ENCODE measurements at places on chromosomes 5 and 9.

DNA sequence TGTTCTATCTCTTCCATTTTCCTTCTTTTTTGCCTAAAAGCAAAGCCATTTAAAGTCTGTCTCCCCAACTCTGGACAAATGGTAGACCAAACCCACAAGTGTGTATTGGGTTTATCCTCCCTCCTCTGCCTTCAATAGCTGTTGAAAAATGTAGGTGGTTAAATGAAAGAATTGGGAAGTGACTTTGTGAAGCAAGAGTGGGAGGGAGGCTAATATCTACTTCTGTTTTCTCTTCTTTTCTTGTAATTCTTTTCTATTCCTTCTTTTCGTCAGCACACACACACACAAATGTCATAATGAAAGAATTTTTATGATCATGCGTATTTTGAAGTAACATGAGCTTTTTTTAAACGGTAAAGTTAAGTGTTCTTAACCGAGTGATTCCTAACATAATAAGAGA, 3.8 kb downstream of the CCDC152 start:
- no peak for DNase-seq

GRCh38 chr5:149443210-149443609, 64.1 kb upstream of the IL17B start:
- DNase-seq, result no peak

DNA sequence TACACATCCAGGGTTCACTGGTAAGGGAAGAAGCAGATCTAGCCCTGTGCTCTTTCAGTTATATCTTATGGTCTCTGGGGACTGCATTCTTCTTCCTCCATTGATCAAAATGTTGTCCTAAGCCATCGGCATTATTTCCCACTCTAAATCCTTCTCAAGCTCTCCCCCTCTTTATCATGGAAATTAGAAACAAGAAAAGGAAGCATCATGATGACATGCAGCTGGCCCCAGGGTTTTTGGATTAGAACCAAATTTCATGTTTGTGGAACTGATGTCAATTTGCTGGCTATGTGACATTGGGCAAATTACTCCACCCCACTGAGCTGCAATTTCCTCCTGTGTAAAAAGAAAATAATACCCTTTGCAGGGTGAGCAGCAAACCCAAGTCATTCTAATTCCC, 39.5 kb downstream of the MFAP3 start:
- no peak for DNase-seq

- DNase-seq, result no peak
These were observed 119.2 kb upstream of the FAM120A start for GRCh38 chr9:93332317-93332716.

DNA sequence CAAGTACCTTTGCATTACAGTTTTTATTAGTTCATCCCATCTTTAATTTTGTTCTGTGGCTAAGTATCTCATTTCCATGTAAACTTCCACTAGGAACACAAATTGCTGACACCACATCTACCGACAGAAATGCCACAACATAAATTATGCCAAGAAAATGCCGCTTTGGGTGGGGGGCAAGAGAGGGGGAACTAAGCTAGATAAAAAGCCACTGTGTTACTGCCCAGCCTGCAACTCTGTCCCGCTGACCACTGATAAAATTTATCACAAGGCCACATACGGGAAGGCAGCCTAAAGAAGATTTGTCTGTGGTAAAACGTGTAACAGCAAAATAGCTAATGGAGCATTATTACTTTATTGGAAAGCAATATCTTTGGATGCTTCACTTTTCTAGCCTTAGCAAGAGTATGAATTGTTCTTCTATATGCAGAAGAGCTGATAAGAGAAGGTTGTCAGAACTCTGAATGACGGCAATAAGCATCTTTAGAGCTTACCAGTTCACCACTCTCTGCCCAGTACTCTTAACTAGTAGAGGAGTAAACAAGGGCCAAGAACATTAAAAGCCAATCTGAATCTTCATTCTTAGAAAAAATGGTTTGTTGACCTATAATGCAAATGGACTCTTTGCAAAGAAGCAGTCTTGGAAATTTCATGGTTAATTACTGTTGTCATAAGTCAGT, 172.2 kb upstream of the MEF2C start:
- no peak for DNase-seq

- no peak for DNase-seq
These were observed 603.7 kb downstream of the BNC2 start for GRCh38 chr9:16266648-16267276.

DNA sequence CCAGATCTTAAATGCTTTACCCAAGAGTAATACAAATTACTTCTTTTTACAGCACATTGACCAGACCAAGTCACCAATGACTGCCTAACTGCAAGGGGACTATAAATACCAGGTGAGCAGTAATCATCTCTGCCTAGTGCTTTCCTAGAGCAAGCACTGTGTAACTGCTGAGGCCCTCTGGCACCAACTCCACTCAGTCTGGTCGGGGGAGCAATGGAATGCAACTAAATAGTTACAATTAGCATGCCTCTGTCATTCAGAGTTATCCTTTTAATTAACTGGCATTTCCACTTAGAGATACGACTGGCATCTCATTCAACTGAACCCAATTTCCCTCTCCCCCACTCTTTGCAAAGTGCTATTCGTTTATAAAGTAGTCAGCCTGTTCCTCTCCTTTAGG, 1309.1 kb upstream of the DMAC1 start:
- no peak for DNase-seq

- DNase-seq, result no peak
These were observed 555.5 kb downstream of the CDH9 start for GRCh38 chr5:26482810-26483375.

DNA sequence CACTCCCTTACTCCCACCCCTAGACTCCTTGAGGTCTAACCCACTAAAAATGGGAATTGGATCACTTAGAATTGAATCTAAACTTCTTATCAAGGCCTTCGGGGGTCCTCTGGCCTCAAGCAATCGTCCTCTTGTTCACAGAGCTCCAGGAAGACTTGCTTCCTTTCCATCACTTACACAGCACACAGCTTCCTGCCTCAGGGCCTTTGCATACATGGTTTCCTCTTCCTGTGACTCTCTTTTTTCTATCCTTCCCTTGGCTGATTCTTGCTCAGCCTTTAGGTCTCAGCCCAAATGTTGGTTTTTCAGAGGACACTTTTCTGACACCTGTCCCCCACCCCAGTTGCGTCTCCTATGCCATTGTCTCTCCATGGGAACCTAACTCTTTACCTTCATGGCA, 50.0 kb upstream of the ALDH1B1 start:
- no peak for DNase-seq

DNA sequence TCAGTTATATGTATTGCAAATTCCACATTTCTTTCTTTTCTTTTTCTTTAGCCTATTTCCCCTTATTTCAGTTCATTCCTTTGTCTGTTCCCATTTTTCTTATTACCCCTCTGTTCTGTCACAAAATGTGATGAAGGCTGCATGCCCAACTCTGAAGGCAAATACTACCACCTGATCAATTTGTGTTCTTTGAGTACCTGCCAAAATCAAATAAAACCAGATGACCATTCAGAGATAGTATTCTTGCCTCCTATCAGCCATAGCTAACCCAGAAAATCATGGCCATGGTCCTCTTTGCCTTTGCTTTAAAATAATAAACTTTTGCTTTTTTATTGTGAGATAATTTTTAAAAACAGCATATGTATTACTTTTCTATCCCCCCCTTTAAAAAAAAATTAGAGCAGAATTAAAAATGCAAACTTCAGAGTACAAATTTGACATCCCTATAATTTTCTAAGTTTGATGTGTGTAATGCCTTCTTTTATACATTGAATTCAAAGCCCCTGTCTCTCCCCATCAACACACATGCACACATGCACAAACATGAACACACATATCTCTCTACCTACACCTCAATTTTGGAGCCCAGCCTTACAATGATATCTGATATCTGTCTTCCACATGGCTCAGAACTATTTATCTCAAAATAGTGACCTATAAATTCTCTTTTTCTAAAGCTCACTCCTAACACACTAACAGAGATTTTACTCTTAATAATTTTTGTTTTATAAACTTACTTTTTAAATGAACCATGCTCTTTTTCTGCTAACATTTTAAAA, 3.5 kb downstream of the RFESD start:
- no peak for DNase-seq

- DNase-seq, result no peak
These were observed 144.3 kb downstream of the GOLPH3 start for GRCh38 chr5:32029781-32030180.

GRCh38 chr9:37342895-37343294, 79.6 kb upstream of the GRHPR start:
- DNase-seq, result no peak

- no peak for DNase-seq
These were observed 2.2 kb downstream of the IFNA6 start for GRCh38 chr9:21348430-21348970.

GRCh38 chr9:8014997-8015682, 215.6 kb upstream of the DMAC1 start:
- DNase-seq, result no peak

DNA sequence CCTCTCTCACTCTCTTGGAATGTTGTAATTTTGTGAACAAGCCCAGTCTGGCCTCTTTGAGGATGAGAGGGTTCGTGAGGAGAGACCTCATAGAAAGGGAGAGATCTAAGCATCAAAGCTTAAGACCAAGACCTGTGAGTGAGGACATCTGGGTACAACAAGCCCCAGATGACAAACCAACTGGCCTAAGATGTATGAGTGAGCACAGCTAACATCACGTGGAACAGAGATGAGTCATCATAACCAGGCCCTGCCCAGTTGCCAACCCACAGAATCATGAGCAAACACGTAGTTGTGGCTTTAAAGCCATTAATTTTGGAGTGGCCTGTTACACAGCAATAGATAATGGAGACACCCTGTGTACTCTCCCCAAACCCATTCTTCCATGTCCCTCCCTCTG, 439.1 kb upstream of the KIF2A start:
- no peak for DNase-seq

- no peak for DNase-seq
These were observed 76.1 kb upstream of the SAP30L start for GRCh38 chr5:154369682-154370081.

- no peak for DNase-seq
These were observed 18.5 kb upstream of the TCERG1 start for GRCh38 chr5:146428658-146429057.

GRCh38 chr9:90787771-90788460, 13.7 kb upstream of the SYK start:
- DNase-seq, result no peak

DNA sequence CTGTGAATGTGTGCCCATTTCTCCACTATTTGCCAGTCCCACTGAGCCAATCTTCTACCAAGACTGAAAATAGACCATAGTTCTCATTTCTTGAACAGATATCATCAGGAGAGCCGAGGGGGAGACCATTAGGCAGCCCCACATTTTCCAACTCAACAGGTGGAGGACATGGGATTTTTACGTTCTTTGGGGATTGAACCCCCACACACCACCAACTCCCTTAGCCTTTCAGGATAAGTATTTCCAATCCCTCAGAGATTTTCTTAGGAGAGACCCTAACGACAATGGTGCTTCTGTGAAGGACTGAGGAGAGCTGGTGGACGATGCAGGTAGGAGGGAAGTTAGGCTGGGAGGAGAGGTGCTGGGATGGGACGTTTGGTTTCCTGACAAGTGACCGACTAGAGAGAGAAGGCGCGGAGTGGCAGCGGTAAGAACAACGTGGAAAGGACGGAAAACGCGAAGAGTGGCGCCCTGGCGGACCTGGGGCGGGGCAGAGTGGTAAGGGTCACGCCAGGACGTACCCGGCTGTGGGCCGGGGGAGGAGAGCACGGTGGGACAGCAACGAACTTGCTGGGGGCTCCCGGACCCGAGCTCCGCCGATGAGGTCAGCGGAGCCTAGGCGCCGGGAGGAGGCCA, 681 bp upstream of the CHSY3 start:
- DNase-seq, result no peak

GRCh38 chr5:177475563-177476427, 2.4 kb upstream of the DBN1 start:
- DNase-seq, result no peak

GRCh38 chr9:126015424-126015823, 268.3 kb downstream of the PBX3 start:
- no peak for DNase-seq

DNA sequence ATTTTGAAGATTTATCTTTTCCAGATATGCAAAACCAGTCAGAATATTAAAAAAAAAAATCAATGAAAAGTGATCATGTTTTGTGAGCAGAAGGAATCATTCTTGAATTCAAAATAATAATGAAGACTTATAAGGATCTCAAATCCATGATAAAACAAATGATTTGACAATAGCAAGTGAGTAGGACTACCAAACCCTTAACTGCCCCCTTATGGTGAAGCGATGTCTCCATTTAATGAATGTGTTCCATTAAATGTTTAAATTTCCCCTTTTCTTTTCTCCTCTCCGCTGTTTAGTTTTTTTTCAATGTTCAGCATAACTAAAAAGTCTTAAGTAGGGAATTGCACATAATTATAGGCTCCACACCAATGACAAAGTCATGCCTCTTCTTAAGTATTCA, 12.2 kb upstream of the MARCHF3 start:
- no peak for DNase-seq
